ENCODE measurements at places on chromosomes 6 and 20. TPM values are rescaled to one million over a fixed set of nuclear protein-coding genes. Genes with fewer than 3 reads are reported as not detected.

- H3K27me3 ChIP-seq: no peaks in the 10 kb centered on the region
- no peaks in the 10 kb centered on the region for H3K4me1 ChIP-seq
- H3K4me3 ChIP-seq: no peak overlapping the region
- no peaks in the 10 kb centered on the region for H3K36me3 ChIP-seq
These were observed 211.2 kb downstream of the C6orf118 start for GRCh38 chr6:165098165-165098564.

- H3K4me3 ChIP-seq: no peak overlapping the region
- no peaks in the 10 kb centered on the region for H3K4me1 ChIP-seq
- H3K27me3 ChIP-seq: peaks cover 34% of the 10 kb centered on the region
- H3K36me3 ChIP-seq: no peaks in the 10 kb centered on the region
- no peak for DNase-seq
These were observed 148.5 kb downstream of the EDN3 start for GRCh38 chr20:59448851-59449444.

DNA sequence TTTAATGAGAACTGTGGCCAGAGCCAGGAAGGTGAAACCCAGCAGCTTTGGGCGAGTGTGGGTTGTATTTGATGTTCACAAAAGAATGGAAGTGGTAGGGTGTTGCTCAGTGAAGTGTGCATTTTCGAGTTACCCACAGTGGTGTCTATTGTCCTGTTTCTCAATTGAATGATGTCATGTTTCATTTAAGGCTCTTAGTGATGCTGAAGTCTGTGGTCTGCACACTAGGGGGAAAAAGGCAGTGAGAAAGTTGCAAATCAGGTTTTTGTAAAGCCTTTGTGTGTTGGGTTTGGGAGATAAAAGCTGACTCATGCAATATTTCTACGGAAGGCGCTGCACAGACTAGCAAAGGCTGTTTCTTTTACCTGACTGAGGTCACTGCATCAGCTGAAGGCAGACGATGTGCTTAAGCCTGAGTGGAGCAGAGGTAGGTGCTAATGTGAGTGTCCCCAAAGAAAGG is 121.1 kb downstream of the PLEKHG1 start:
- no peak for DNase-seq
- H3K4me3 ChIP-seq: no peak overlapping the region
- H3K4me1 ChIP-seq: peaks cover 11% of the 10 kb centered on the region
- no peak overlapping the region for H3K27ac ChIP-seq
- no peaks in the 10 kb centered on the region for H3K36me3 ChIP-seq

DNA sequence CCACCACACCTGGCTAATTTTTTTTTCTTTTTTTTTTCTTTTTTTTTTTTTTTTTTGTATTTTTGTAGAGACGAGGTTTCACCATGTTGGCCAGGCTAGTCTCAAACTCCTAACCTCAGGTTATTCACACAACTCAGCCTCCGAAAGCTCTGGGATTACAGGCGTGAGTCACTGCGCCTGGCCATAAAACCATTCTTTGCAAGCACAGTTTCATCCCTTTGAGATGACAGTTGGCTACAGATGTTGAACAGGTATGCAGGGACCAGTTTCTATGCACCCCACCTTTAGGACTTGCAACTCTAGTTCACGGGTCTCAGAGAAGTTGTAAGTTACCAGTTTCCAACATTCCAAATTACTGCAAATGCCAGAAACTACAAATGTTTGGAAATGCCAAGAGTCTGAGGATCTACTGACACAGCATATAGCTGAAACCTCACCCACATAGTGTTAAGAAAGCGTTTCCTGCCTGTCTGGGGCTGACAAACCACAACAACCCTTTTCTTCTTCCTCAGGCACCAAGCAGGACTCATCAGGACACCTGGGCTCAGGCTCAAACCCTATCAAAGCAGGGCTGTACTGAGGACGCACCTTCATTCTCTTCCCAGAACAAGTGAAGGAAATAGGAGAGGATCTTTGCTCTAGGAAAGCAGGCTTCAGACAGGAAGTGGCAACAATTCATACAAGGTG is 22.9 kb downstream of the ARHGAP18 start:
- H3K4me1 ChIP-seq: peaks cover 72% of the 10 kb centered on the region
- H3K36me3 ChIP-seq: peaks cover 19% of the 10 kb centered on the region
- DNase-seq: peak; percentile 66
- H3K27me3 ChIP-seq: no peaks in the 10 kb centered on the region
- H3K27ac ChIP-seq: peak overlapping the region; percentile 72

GRCh38 chr6:118774581-118774980 is 119.4 kb upstream of the ASF1A start:
- H3K27me3 ChIP-seq: no peaks in the 10 kb centered on the region
- no peaks in the 10 kb centered on the region for H3K36me3 ChIP-seq
- H3K27ac ChIP-seq: no peak overlapping the region
- H3K4me3 ChIP-seq: no peak overlapping the region
- peaks cover 15% of the 10 kb centered on the region for H3K4me1 ChIP-seq

DNA sequence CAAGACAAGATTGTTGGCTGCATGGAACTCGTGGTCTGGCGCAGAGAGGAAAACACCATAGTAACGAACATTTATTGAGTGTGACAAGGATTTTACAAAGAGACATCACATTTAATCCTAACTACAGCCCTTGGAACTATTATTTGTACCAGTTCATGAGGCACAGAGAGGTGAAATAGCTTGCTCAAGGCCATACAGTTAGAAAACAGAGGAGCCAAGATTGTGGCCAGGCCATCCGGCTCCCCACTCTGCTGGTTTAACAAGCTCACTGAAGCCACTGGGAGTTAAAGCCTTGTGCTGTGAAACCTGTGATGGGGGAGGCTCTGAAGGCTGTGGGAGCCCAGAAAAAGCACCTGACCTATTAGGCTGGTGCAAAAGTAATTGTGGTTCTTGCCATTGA is 74.9 kb upstream of the ZNFX1 start:
- H3K27me3 ChIP-seq: peaks cover 15% of the 10 kb centered on the region
- DNase-seq: no peak
- no peak overlapping the region for H3K4me3 ChIP-seq
- H3K4me1 ChIP-seq: peaks cover 2% of the 10 kb centered on the region

DNA sequence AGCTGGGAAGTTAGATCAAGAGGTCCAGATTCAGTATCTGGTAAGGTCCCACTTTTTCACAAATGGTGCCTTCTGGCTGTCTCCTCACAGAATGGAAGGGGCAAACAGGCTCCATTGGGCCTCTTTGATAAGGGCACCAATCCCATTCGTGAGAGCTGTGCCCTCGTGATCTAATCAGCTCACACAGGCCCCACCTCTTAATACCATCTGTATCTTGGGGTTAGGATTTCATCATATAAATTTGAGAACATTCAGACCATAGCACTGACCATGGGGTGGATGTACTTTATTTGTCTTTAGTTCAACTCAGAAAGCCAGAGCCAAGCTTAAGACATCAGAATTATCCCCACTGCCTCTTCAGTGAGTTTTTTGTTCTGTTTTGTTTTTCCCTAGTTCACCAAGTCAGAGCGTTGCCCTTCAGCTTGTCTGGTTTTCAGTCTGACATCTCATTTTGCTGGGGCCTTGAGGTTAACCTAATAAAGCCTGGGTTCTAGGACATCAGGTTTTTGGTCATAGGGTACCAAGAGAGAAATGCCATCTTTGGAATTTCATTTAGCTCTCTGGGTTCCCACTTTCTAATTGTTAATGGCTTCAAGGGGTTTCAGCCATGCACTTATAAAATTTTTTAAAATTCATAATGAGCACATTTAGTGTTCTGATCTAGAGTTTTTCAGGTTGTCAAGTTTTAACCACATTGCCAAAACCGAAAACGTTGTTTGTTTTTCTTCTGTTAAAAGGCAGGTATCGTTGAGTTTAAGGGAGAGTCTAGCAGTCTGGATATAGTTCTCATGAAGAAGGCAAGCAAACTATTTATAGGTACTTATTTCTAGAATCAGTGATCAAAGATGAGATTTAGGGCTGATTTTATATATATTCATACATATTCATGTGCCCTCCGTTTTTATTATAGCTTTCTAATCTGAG is 19.0 kb downstream of the SENP6 start:
- H3K4me3 ChIP-seq: no peak overlapping the region
- peaks cover 45% of the 10 kb centered on the region for H3K36me3 ChIP-seq
- peaks cover 34% of the 10 kb centered on the region for H3K4me1 ChIP-seq
- peak overlapping the region; percentile 16 for H3K27ac ChIP-seq
- no peaks in the 10 kb centered on the region for H3K27me3 ChIP-seq
- no peak for DNase-seq

GRCh38 chr6:42958125-42958524 is 2.4 kb upstream of the GNMT start:
- H3K36me3 ChIP-seq: peaks cover 5% of the 10 kb centered on the region
- H3K4me3 ChIP-seq: no peak overlapping the region
- peaks cover 13% of the 10 kb centered on the region for H3K4me1 ChIP-seq
- DNase-seq: no peak
- peaks cover 4% of the 10 kb centered on the region for H3K27me3 ChIP-seq

DNA sequence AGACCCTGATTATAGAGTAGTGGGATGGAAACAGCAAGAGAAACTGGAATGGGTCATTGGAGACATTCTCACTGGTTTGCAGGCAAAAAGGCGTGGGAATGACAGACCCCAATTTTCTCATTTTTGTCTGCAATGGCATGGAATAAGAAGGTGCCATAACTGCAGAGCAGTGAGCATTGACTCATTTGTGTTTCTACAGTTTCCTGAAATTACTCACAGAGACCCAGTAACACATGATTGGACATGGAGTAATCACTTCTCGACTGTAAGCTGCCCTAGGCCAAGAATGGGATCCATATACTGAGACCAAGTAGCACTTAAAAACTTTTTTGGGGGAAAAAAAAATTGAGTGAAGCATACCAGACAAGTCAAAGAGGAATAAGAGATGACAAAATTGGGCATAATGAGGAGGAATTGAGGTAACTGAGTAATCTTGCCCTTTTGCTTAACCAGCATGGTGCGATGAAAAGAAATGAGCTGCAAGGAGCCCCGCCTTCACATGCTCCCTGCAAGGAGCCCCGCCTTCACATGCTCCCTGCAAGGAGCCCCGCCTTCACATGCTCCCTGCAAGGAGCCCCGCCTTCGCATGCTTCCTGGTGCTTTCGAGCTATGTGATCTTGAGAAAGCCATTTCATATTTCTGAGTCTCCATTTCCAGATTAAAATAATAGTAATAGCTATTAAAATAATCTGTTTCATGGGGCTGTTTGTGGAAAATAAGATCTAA is 44.1 kb downstream of the NHSL1 start:
- H3K4me1 ChIP-seq: peaks cover 29% of the 10 kb centered on the region
- DNase-seq: peak; percentile 81
- peaks cover 5% of the 10 kb centered on the region for H3K36me3 ChIP-seq
- peak overlapping the region; percentile 58 for H3K4me3 ChIP-seq
- peaks cover 3% of the 10 kb centered on the region for H3K27me3 ChIP-seq
- H3K27ac ChIP-seq: peak overlapping the region; percentile 91

- peaks cover 49% of the 10 kb centered on the region for H3K27me3 ChIP-seq
- peaks cover 4% of the 10 kb centered on the region for H3K36me3 ChIP-seq
- no peak overlapping the region for H3K4me3 ChIP-seq
- H3K27ac ChIP-seq: no peak overlapping the region
- DNase-seq: no peak
- H3K4me1 ChIP-seq: peaks cover 16% of the 10 kb centered on the region
These were observed 18.2 kb downstream of the GNAS-AS1 start for GRCh38 chr20:58832457-58832856.

DNA sequence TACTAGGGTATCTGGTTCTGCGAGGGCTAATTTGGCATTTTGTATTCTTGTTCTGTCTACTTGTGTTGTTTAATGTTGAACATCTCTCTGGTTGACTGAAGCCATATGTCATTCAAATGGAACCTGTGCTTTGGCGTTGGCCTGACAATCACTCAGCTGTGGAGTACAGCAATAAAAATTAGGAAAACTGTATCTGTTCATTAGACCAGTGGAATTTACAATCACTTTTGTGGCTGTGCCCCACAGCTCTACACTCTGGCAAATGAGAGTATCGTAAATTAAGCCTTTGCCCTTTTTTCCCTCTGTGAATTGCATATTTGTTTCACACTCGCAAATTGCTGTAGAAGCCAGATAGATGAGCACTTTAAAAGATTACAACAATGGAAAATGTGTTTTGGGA is 102.0 kb downstream of the ARID1B start:
- H3K36me3 ChIP-seq: peaks cover 2% of the 10 kb centered on the region
- H3K4me3 ChIP-seq: no peak overlapping the region
- peaks cover 23% of the 10 kb centered on the region for H3K4me1 ChIP-seq
- H3K27me3 ChIP-seq: no peaks in the 10 kb centered on the region

GRCh38 chr6:144377586-144378210 is 92.6 kb downstream of the UTRN start:
- H3K36me3 ChIP-seq: peaks cover 55% of the 10 kb centered on the region
- no peak overlapping the region for H3K27ac ChIP-seq
- no peaks in the 10 kb centered on the region for H3K27me3 ChIP-seq
- no peak overlapping the region for H3K4me3 ChIP-seq

DNA sequence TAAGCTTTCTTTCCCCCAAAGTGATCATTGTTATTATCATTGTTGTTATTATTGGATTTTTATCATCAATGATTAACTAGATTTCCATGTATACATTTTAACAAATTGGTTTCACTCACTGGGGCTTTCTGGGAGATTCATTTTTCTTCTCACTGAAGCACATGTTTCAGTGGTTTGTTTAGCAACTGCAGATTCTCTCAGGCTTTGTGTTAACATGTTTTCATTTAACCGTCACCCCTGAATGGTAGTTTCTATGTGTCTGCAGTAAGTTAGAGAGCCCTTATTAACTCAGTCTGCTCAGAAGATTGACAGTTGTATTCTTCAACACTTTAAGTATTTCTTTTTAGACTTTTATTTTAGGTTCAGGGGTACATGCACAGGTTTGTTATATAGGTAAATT is 12.4 kb downstream of the ZKSCAN4 start:
- DNase-seq: no peak
- peaks cover 4% of the 10 kb centered on the region for H3K4me1 ChIP-seq
- no peak overlapping the region for H3K27ac ChIP-seq
- no peak overlapping the region for H3K4me3 ChIP-seq
- no peaks in the 10 kb centered on the region for H3K27me3 ChIP-seq
- peaks cover 13% of the 10 kb centered on the region for H3K36me3 ChIP-seq

GRCh38 chr6:15536198-15536955 is 126.5 kb downstream of the DTNBP1 start:
- peaks cover 6% of the 10 kb centered on the region for H3K36me3 ChIP-seq
- H3K27me3 ChIP-seq: no peaks in the 10 kb centered on the region
- no peak for DNase-seq

DNA sequence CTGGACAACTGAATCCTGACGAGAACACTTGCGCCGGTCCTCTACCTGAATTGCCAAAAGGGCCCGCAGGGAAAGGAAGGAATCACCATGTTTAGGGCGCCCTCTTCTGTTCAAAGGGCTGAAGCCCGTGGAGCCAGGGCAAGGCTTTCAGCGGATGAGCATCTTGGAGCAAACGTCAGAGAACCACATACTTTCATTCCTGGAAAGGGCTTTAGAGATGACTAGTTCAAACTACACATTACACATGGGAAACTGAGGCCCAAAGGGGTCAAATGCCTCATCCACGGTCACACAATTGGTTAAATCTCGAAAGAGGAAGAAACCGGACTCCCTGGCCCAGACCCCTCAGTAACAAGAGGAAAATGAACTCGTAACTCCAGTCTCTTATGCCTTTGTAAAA is 11.5 kb upstream of the ZNF133 start:
- H3K27me3 ChIP-seq: peaks cover 36% of the 10 kb centered on the region
- no peak overlapping the region for H3K27ac ChIP-seq
- H3K4me1 ChIP-seq: peaks cover 6% of the 10 kb centered on the region
- DNase-seq: peak; percentile 76

The CST3 gene
- 0.50 TPM for total RNA-seq

The RSPH4A gene
- total RNA-seq: 0.18 TPM

The TRIM40 gene
- total RNA-seq: not detected

The FAM184A gene
- 2.2 TPM for total RNA-seq

The MEI4 gene
- total RNA-seq: not detected

The PM20D2 gene
- total RNA-seq: 24.5 TPM

The GZF1 gene
- 15.8 TPM for total RNA-seq

The KIF13A gene
- not detected for total RNA-seq

Measured in activated CD8-positive, alpha-beta T cell treated with anti-CD3 and anti-CD28 coated beads, Interleukin-2, amount 10 ng/mL, durations not matched to agents 7 days and 5 days (primary cell).